ENCODE measurements at places on chromosomes 16 and 17. TPM values are rescaled to one million over a fixed set of nuclear protein-coding genes. Genes with fewer than 3 reads are reported as not detected.

- peaks cover 5% of the 10 kb centered on the region for H3K27me3 ChIP-seq
- H3K4me1 ChIP-seq: peaks cover 6% of the 10 kb centered on the region
- peak; percentile 40 for DNase-seq
- no peak overlapping the region for H3K4me3 ChIP-seq
These were observed 75.9 kb downstream of the USP22 start for GRCh38 chr17:20966870-20967269.

DNA sequence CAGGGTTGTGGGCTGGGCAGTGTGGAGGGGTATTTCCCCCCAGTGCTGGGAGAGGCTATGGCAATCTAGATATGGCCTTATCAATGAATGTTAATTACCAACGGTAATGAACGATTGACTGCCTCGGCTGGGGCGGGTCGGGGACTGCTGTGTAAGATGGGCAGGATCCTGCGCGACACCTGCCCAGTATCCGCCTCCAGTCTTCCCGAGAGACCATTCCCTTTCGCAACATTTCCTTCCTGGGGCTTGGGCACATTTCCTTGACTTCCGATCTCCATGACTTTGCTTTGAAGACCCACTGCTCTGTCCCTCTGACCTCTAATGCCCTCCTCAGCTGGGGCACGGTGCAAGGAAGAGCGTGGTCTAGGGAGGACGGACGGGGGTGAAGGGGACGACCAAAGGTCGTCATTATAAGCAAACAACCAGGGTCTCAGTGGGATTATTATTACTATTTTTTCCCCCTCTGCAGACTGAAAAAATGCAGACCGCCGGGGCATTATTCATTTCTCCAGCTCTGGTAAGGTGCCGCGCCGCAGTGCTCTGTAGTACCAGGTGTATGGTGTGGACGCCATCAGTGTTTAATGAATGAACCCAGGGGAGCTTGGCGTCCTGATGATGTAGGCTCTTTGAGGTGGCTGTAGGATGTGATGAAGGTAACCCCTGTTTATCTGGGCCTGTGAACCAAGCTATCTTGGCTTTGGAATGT, 506 bp downstream of the ATP5MC1 start:
- peak overlapping the region; percentile 94 for H3K4me3 ChIP-seq
- H3K27me3 ChIP-seq: no peaks in the 10 kb centered on the region
- H3K4me1 ChIP-seq: peaks cover 26% of the 10 kb centered on the region
- peak overlapping the region; percentile 98 for H3K27ac ChIP-seq
- peak; percentile 38 for DNase-seq

DNA sequence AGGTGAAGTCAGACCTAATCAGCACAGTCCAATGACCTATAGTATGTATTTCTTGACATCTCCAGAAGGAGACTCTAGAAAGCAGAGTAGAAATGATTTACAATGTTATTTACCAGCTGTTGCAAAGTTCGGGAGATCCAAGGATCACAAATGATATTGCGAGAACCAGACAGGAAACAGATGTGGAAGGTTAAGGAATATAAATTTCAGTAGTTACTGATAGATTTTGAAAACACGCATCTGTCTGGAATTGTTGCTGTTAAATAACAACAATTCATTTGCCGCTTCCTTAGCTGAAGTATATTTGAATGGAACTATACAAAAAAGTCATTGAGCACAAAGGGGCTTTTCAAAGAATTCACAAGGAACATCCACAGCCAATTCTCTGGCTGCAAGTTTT, 72.0 kb downstream of the STXBP4 start:
- H3K4me1 ChIP-seq: no peaks in the 10 kb centered on the region
- no peak overlapping the region for H3K27ac ChIP-seq
- no peaks in the 10 kb centered on the region for H3K27me3 ChIP-seq
- DNase-seq: no peak
- H3K4me3 ChIP-seq: no peak overlapping the region

The MYH2 gene
- total RNA-seq: not detected

The CRYM gene
- total RNA-seq: not detected

The CTRB1 gene
- not detected for total RNA-seq

The NTN1 gene
- total RNA-seq: 1.3 TPM

GRCh38 chr17:4584101-4584916, at the start of gene SMTNL2:
SMTNL2 (plus strand) TSS chr17:4584529; CDS start chr17:4584606, 77 bp downstream.
- H3K4me1 ChIP-seq: peaks cover 6% of the 10 kb centered on the region
- no peaks in the 10 kb centered on the region for H3K36me3 ChIP-seq
- DNase-seq: peak; percentile 25
- H3K27me3 ChIP-seq: peaks cover 36% of the 10 kb centered on the region

The CX3CL1 gene
- 0.09 TPM for total RNA-seq

DNA sequence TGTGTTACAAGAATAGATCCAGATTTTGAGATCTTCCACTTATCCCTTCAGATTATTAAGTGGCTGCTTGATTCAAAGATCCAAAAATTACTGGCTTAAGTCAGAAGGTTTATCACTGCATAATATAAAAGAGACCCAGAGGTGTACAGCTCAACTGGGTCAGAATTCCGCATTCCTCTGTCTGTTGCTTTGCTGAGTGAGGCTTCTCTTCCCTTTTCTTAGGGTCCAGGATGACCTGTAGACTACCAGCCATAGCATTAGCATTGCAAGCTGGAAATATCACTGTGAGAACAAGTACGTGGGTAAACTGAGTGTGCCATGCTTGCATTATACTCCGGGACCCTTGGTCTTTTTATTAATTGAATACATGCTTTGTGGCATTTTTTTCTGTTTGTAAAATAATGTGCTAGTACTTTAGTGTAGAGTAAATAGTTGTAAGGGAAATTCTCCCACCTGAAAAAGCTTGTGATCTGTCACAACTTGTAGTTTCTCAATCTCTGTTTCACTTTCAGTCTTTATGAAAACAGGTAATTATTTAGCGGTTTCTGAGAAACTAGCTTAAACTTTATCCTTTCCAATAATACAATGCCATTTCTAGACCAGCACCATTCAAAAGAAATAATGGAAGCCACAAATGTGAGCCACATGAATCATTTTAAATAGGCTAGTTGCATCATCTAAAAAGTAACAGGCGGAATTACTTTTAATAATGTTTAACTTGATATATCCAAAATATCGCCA, 61.6 kb downstream of the TNRC6C start:
- H3K27ac ChIP-seq: peak overlapping the region; percentile 90
- H3K36me3 ChIP-seq: peaks cover 7% of the 10 kb centered on the region
- no peaks in the 10 kb centered on the region for H3K27me3 ChIP-seq
- DNase-seq: no peak
- H3K4me3 ChIP-seq: peak overlapping the region; percentile 50

- DNase-seq: peak; percentile 45
- peak overlapping the region; percentile 18 for H3K27ac ChIP-seq
- H3K27me3 ChIP-seq: no peaks in the 10 kb centered on the region
- no peaks in the 10 kb centered on the region for H3K36me3 ChIP-seq
These were observed 274.7 kb downstream of the HS3ST4 start for GRCh38 chr16:25966172-25967097.

The ABI3 gene
- total RNA-seq: 39.3 TPM

DNA sequence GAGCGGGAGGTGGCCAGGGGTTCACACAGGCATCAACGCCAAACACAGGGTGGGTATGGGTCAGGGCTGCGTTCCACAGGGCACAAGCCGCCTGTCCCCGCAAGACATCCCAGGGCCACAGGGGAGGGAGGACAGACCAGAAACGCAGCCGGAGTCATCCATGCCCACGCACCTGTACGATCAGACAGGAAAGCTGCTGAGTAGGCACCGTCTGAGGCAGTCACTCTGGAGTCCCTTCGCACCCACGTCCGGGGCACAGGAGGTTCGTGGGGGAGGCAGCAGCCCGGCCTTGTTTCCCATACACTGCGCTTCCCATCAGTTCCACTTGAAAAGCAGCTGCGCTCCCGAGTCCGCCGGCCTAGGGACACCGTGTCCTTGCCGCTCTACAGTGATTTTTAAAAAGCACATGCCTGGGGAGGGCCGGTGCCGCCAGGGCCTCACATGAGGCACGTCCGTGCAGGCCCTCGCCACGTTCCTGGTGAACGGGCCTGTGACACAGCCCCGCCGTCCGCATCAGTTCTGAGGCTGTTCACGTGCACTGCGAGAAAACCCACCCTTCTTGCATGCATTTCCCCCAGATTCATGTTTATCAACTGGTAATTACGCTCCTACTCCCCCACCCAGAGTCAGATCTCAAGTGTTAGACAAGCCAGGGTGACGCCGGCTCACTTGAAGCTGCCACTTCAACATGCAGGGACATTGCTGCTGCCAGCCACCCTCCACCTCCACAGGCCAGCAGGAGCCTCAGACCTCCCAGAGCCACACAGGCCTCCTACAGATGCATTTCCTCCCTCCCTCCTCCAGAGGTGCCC, 34.8 kb downstream of the WDR45B start:
- H3K27me3 ChIP-seq: no peaks in the 10 kb centered on the region
- H3K4me1 ChIP-seq: no peaks in the 10 kb centered on the region
- no peak for DNase-seq
- H3K27ac ChIP-seq: no peak overlapping the region
- no peak overlapping the region for H3K4me3 ChIP-seq

GRCh38 chr16:22838681-22839080, 24.7 kb downstream of the HS3ST2 start:
- peaks cover 14% of the 10 kb centered on the region for H3K27me3 ChIP-seq
- H3K4me1 ChIP-seq: no peaks in the 10 kb centered on the region
- no peak for DNase-seq
- no peak overlapping the region for H3K4me3 ChIP-seq

The KIAA0513 gene
- total RNA-seq: 3.9 TPM

GRCh38 chr16:73848993-73849392, 447.6 kb upstream of the PSMD7 start:
- no peak for DNase-seq
- H3K36me3 ChIP-seq: no peaks in the 10 kb centered on the region
- no peak overlapping the region for H3K4me3 ChIP-seq
- H3K4me1 ChIP-seq: no peaks in the 10 kb centered on the region
- no peaks in the 10 kb centered on the region for H3K27me3 ChIP-seq

GRCh38 chr17:71710816-71711215, 410.0 kb upstream of the SOX9 start:
- no peaks in the 10 kb centered on the region for H3K27me3 ChIP-seq
- H3K4me1 ChIP-seq: no peaks in the 10 kb centered on the region
- H3K4me3 ChIP-seq: no peak overlapping the region
- no peaks in the 10 kb centered on the region for H3K36me3 ChIP-seq
- no peak for DNase-seq

GRCh38 chr17:80523956-80524712, 20.5 kb upstream of the RPTOR start:
- peaks cover 13% of the 10 kb centered on the region for H3K27me3 ChIP-seq
- H3K36me3 ChIP-seq: no peaks in the 10 kb centered on the region
- no peak for DNase-seq
- H3K27ac ChIP-seq: no peak overlapping the region
- H3K4me3 ChIP-seq: no peak overlapping the region
- H3K4me1 ChIP-seq: no peaks in the 10 kb centered on the region

DNA sequence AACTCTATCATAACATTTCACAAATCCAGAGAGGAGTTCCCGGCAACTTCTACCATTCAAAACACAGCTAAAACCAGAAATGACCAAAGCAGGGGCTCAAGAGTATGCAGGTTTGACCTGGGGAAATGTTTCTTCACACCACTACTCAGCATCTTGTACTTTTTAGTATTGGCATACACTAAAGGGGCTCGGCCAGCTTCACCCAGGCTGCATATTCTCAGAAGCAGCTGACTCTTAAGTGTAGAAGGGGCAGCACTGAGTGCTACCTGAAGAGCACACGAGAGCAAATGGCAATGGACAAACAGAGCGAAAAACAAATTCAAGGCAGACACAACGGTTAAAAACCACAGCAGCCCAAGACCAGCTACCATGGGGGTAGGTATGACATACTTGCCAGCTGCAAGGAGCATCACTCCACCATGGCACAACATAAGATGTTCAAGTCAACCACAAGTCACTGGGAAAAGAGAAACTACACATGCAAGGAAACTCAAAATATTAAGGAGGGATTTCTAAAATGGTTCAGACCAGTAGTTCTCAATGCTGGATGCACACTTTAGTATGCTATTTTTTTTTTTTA, 34.4 kb downstream of the N4BP1 start:
- peaks cover 28% of the 10 kb centered on the region for H3K36me3 ChIP-seq
- no peaks in the 10 kb centered on the region for H3K27me3 ChIP-seq
- DNase-seq: no peak

- H3K27me3 ChIP-seq: no peaks in the 10 kb centered on the region
- no peaks in the 10 kb centered on the region for H3K4me1 ChIP-seq
- H3K36me3 ChIP-seq: no peaks in the 10 kb centered on the region
These were observed 180.9 kb downstream of the ZNF18 start for GRCh38 chr17:11816409-11816808.

The TCAP gene
- total RNA-seq: 1.3 TPM

DNA sequence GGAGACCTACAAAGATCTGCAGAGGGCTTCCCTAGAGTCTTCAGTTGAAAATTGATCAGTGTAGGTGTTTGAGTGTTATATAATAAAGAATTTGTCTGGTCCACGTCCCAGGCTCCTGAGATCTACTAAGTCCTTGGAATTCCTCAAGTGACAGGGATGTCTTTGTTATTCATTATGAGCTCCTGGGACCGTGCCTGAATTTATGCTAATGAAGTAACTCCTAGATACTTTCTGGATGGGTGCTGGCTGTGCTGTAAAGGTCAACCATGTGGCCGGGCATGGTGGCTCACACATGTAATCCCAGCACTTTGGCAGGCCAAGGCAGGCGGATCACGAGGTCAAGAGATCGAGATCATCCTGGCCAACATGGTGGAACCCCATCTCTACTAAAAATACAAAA, 43.7 kb downstream of the CDC27 start:
- peaks cover 3% of the 10 kb centered on the region for H3K4me1 ChIP-seq
- no peak for DNase-seq
- peaks cover 33% of the 10 kb centered on the region for H3K36me3 ChIP-seq
- no peak overlapping the region for H3K4me3 ChIP-seq
- H3K27me3 ChIP-seq: no peaks in the 10 kb centered on the region
- H3K27ac ChIP-seq: no peak overlapping the region

The GRAP gene
- total RNA-seq: 11.9 TPM

The STARD3 gene
- 50.3 TPM for total RNA-seq

The NDE1 gene
- 103 TPM for total RNA-seq

GRCh38 chr17:69729944-69730343, 315.4 kb downstream of the MAP2K6 start:
- no peak overlapping the region for H3K4me3 ChIP-seq
- H3K27me3 ChIP-seq: peaks cover 2% of the 10 kb centered on the region
- H3K36me3 ChIP-seq: no peaks in the 10 kb centered on the region
- H3K4me1 ChIP-seq: no peaks in the 10 kb centered on the region

The VMO1 gene
- not detected for total RNA-seq

DNA sequence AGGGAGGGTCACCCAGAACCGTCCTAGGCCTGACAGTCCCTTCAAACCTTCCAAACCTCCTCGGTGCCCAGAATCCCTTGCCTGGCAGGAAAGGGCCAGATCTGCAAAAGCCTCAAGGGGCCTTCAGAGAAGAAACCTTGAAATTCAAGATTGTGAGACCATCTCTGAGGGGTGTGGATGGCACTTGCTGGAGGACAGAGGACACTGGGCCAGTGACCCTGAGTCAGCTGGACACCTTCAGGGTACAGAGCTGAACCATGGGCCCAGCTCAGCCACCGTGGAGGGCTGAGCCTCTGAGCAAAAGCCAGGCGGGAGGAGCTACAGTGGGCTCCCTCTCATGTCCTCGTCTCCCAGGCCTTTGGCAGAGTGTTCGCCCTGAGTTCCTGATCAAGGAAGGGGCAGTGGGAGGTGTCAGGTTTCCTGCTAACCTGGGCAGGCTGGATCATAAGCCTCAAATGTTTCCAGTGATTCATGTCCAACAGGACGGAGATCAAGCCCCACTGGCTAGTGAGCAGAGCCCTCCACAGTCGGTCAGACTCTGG, 3.0 kb downstream of the PDILT start:
- DNase-seq: no peak
- no peaks in the 10 kb centered on the region for H3K4me1 ChIP-seq
- H3K36me3 ChIP-seq: no peaks in the 10 kb centered on the region

GRCh38 chr17:1029196-1029921, 32.4 kb downstream of the TIMM22 start:
- no peaks in the 10 kb centered on the region for H3K27me3 ChIP-seq
- DNase-seq: no peak
- H3K27ac ChIP-seq: no peak overlapping the region

All from activated CD8-positive, alpha-beta T cell treated with anti-CD3 and anti-CD28 coated beads for 36 hours (primary cell).